ENCODE measurements at places on chromosomes 6 and 20.

DNA sequence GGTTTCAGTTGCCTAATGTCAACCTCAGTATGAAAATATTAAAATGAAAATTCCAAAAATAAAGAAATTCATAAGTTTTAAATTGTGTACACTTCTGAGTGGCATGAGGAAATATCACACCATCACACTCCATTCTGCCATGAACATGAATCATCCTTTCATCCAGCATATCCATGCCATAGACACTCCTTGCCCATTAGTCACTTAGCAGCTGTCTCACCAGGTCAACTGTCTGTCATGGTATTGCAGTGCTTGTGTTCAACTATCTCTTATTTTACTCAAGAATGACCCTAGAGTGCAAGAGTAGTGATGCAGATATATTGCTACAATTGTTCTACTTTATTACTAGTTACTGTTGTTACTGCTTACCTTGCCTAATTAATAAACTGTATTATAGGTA lies 712.4 kb downstream of the EPHA7 start:
- DNase-seq: no peak

- no peak for DNase-seq
Observed at GRCh38 chr20:58146081-58146745, 82.2 kb downstream of the ANKRD60 start.

DNA sequence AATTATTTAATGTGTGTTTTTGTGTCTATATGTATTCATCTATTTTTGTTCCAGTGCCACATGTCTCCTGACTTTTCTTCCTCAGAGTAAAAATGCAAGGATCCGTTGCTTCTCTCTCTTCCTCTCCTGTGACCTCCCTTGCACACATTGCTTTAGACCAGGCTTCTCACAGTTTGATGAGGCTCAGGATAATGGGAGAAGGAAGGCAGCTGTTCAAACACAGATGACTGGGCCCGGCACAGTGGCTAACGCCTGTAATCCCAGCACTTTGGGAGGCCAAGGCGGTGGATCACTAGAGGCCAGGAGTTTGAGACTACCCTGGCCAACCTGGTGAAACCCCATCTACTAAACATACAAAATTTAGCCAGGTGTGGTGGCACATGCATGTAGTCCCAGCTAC lies 241.9 kb downstream of the SAMD5 start:
- no peak for DNase-seq

DNA sequence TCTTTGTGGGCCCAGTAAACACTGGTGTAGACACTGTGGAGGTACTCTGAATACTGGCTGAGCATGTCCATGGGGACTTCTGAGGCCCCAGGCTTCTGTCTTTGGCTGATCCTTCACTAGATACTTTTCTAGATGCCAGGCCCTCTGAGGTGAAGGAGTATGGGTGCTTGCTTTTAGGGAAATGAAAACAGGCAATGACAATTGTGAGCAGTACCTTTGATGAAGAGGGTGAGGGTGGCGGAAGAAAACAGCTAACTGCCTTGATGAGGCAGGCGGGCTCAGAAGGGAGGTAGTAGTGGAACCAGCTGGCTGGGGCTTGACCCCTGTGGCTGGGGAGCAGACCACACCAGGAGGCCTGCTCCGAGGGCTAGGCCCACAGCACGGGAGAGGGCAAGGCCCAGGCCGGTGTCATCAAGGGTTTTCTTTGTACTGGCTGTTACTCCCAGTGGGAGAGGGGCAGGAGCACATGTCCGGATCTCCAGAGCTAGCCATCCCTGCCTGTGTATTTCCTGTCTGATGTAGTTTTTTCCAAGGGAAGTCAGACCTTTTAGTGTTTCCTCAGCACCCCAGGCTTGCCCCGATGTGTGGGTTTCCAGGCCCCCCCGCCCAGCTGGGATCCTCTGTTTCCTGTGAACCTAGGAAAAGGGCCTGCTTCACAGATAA lies 3.9 kb downstream of the PLCG1 start:
- DNase-seq: no peak

GRCh38 chr6:27759930-27760329 lies 152.3 kb downstream of the OR2B2 start:
- no peak for DNase-seq

GRCh38 chr6:47182291-47182957 lies 127.3 kb downstream of the TNFRSF21 start:
- DNase-seq: no peak

- DNase-seq: no peak
Observed at GRCh38 chr6:32116674-32117073, 7.5 kb upstream of the TNXB start.
